ENCODE measurements at places on chromosomes 12 and 14.
A peak's percentile ranks its signal among the peaks of the same experiment; 100 is the strongest.

DNA sequence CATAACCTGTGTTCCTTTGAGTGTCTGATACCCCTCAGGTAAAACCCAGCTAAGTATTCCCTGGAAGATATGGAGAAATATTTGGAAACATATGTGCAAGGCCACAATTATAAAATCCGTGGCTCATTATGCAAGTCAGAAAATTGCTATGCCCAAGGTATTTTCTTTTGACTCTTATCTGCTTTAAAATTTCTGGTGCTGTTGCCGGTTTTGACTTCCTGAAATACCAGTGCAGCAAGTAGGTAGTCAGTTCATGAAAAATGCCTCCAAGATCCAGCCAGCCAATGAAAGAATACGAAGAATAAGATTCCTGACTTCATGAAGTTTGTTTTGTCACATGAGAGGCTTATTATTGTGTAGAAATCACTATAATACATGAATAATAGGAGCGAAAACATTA lies 20.2 kb upstream of the FUT8 start:
- H3K4me3 ChIP-seq: no peak overlapping the region
- peaks cover 10% of the 10 kb centered on the region for H3K4me1 ChIP-seq
- no peak for DNase-seq
- no peaks in the 10 kb centered on the region for H3K27me3 ChIP-seq

- no peaks in the 10 kb centered on the region for H3K27me3 ChIP-seq
- peak overlapping the region; percentile 63 for H3K27ac ChIP-seq
- H3K4me1 ChIP-seq: peaks cover 60% of the 10 kb centered on the region
- H3K36me3 ChIP-seq: peaks cover 97% of the 10 kb centered on the region
- no peak for DNase-seq
Observed at GRCh38 chr12:4279198-4279690, 5.7 kb downstream of the CCND2 start.

DNA sequence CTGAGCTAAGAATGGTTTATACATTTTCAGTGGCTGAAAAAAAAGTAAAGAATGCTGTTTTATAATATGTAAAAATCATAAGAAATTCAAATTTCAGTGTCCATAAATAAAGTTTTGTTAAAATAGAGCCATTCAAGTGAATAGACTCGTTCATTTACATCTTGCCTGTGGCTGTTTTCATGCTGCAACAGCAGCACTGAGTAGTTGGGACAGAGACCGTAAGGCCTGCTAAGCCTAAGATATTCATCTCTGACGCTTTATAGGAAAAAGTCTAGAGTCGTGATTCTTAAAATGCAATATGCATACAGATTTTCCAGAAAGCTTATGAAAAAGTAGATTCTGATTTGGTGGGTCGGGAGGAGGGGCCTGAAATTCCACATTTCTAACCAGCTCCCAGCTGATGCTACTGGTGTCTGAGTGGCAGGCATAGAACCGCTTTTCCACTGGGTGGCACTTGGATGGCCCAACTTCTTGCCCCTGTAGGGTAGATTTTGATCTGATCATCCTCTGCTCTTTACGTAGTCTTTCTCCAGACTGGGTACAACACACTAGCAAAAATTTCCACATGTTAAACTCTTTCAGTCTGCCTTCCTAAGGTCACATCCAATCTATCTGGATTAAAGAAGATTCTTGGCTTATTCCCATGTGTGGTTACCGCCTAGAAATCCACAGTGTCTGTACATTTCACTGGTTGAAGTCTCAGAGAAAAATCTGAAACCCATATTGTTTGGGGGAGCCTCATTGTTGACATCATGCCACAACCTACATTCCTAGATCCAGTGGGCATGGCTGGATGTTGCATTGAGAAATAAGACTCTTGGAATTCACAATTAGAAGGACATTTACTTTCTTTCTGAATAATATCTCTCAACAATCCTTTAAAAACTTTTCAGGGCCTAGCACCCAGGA lies 151.2 kb downstream of the C12orf75 start:
- DNase-seq: no peak
- no peak overlapping the region for H3K4me3 ChIP-seq
- H3K27me3 ChIP-seq: peaks cover 33% of the 10 kb centered on the region
- no peak overlapping the region for H3K27ac ChIP-seq

DNA sequence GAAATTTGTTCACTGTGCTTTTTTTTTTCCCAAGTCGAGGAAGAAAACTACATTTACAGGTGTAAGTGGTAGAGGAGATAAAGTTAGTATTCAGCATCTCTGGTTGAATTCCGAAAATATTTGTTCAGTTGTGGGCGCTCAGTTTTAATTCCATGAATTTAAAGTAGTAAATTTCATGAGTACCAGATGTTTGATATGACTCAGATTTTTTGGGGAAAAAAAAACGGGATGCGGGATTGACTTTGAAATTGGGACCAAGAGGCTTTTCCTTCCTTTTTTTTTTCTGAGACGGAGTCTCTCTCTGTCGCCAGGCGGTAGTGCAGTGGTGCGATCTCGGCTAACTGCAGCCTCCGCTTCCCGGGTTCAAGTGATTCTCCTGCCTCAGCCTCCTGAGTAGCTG lies 1.6 kb downstream of the TULP3 start:
- H3K27me3 ChIP-seq: peaks cover 4% of the 10 kb centered on the region
- peaks cover 21% of the 10 kb centered on the region for H3K36me3 ChIP-seq
- peak overlapping the region; percentile 38 for H3K4me3 ChIP-seq
- peaks cover 18% of the 10 kb centered on the region for H3K4me1 ChIP-seq
- no peak for DNase-seq

GRCh38 chr12:120361506-120362208 lies 7.3 kb downstream of the MSI1 start:
- no peak overlapping the region for H3K27ac ChIP-seq
- H3K27me3 ChIP-seq: peaks cover 61% of the 10 kb centered on the region
- no peak for DNase-seq
- no peak overlapping the region for H3K4me3 ChIP-seq
- no peaks in the 10 kb centered on the region for H3K36me3 ChIP-seq

GRCh38 chr14:36582874-36583241 lies 444 bp upstream of the NKX2-8 start:
- peaks cover 80% of the 10 kb centered on the region for H3K27me3 ChIP-seq
- no peak for DNase-seq
- H3K27ac ChIP-seq: no peak overlapping the region
- H3K36me3 ChIP-seq: no peaks in the 10 kb centered on the region
- H3K4me1 ChIP-seq: no peaks in the 10 kb centered on the region

GRCh38 chr12:66210840-66211239 lies 21.8 kb downstream of the IRAK3 start:
- no peak overlapping the region for H3K4me3 ChIP-seq
- peaks cover 18% of the 10 kb centered on the region for H3K27me3 ChIP-seq
- H3K4me1 ChIP-seq: peaks cover 1% of the 10 kb centered on the region

- no peak overlapping the region for H3K4me3 ChIP-seq
- DNase-seq: no peak
- H3K4me1 ChIP-seq: no peaks in the 10 kb centered on the region
- H3K27me3 ChIP-seq: no peaks in the 10 kb centered on the region
- H3K27ac ChIP-seq: no peak overlapping the region
Observed at GRCh38 chr14:40099316-40099715, 667.1 kb upstream of the FBXO33 start.

GRCh38 chr12:95326855-95327254 lies 109.2 kb downstream of the VEZT start:
- H3K27me3 ChIP-seq: peaks cover 4% of the 10 kb centered on the region
- no peak for DNase-seq
- H3K36me3 ChIP-seq: no peaks in the 10 kb centered on the region
- H3K4me3 ChIP-seq: no peak overlapping the region
- no peaks in the 10 kb centered on the region for H3K4me1 ChIP-seq

DNA sequence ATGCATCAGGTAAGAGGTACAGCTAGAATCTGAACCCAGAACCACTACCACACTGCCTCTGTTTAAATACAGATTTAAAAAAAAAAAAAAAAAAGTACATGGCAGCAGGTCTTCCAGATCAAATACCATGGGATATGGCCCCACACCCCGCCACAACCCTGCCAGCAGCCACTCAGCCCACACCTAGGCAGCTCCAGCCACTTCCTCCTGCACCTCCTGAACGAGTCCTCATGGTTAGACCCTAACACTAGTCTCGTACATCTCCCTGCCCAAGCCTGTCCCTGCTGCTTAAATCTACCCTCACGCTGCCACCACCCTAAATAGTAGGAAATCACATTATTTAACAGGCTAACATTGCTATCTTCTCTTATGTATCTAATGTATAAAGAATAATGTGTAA lies 12.6 kb downstream of the SETD3 start:
- peaks cover 7% of the 10 kb centered on the region for H3K36me3 ChIP-seq
- peaks cover 7% of the 10 kb centered on the region for H3K4me1 ChIP-seq
- no peaks in the 10 kb centered on the region for H3K27me3 ChIP-seq
- no peak overlapping the region for H3K27ac ChIP-seq

- peaks cover 61% of the 10 kb centered on the region for H3K4me1 ChIP-seq
- H3K27ac ChIP-seq: peak overlapping the region; percentile 80
- H3K27me3 ChIP-seq: no peaks in the 10 kb centered on the region
- H3K36me3 ChIP-seq: peaks cover 26% of the 10 kb centered on the region
- no peak for DNase-seq
- peak overlapping the region; percentile 68 for H3K4me3 ChIP-seq
Observed at GRCh38 chr14:72480464-72481243, 413.2 kb downstream of the DPF3 start.

GRCh38 chr12:52063981-52064649 lies 5.7 kb upstream of the ATG101 start:
- H3K36me3 ChIP-seq: no peaks in the 10 kb centered on the region
- H3K27ac ChIP-seq: no peak overlapping the region
- no peak overlapping the region for H3K4me3 ChIP-seq
- no peak for DNase-seq
- H3K27me3 ChIP-seq: no peaks in the 10 kb centered on the region

DNA sequence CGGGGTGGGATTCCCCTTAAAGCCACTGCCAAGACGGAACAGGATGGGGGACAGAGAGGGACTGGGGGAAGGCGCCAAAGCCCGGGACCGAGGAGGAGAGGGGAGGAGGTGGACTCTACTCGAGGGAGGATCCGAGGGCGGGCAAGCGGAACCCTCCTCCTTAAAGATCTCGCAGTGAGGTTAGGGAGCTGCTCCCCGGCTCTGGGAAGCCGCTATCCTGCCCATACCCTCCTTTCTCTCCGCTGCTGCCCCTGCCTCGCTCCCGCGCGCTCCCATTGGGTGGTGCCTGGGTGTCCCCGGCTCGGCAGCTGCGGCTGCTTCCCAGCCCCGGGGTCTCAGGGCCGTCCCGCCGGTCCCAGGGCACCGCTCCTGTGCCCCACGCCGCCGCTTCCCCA lies 16.4 kb downstream of the KRT18 start:
- H3K27ac ChIP-seq: no peak overlapping the region
- no peaks in the 10 kb centered on the region for H3K36me3 ChIP-seq
- no peak overlapping the region for H3K4me3 ChIP-seq
- H3K27me3 ChIP-seq: peaks cover 12% of the 10 kb centered on the region

GRCh38 chr14:21302013-21302835 lies 22.3 kb downstream of the RPGRIP1 start:
- no peak overlapping the region for H3K27ac ChIP-seq
- H3K4me1 ChIP-seq: peaks cover 7% of the 10 kb centered on the region
- DNase-seq: no peak
- no peak overlapping the region for H3K4me3 ChIP-seq

GRCh38 chr12:105018776-105019175 lies 32.7 kb downstream of the NOPCHAP1 start:
- no peaks in the 10 kb centered on the region for H3K27me3 ChIP-seq
- H3K4me1 ChIP-seq: no peaks in the 10 kb centered on the region
- no peak overlapping the region for H3K4me3 ChIP-seq
- DNase-seq: no peak
- H3K27ac ChIP-seq: no peak overlapping the region

- no peak overlapping the region for H3K27ac ChIP-seq
- DNase-seq: no peak
- no peak overlapping the region for H3K4me3 ChIP-seq
- no peaks in the 10 kb centered on the region for H3K36me3 ChIP-seq
- H3K27me3 ChIP-seq: peaks cover 93% of the 10 kb centered on the region
Observed at GRCh38 chr12:54024127-54024526, 4.1 kb upstream of the HOXC6 start.

DNA sequence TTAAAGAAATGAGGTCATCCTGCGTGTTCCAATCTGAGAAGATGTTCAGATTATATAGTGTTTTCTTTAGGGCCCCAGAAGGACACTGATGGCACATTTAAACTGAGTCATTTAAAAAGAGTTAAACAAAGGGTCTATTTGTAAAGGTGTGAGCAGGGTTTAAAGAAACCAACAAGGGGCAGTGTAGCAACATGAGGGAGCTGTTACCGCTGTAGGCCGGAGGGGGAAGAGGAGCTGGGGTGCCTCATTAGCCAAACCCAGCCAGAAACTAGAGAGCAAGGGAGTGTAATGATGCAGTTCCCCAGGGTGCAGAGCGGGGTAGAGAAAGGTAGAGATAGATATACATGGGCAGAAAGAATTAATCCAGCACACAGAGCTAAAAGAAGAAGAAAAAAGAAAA lies 160.4 kb downstream of the TBX5 start:
- no peak overlapping the region for H3K4me3 ChIP-seq
- DNase-seq: no peak
- no peaks in the 10 kb centered on the region for H3K36me3 ChIP-seq
- H3K27ac ChIP-seq: no peak overlapping the region
- no peaks in the 10 kb centered on the region for H3K27me3 ChIP-seq

- no peak overlapping the region for H3K27ac ChIP-seq
- H3K36me3 ChIP-seq: no peaks in the 10 kb centered on the region
- DNase-seq: no peak
- H3K4me1 ChIP-seq: no peaks in the 10 kb centered on the region
Observed at GRCh38 chr12:113762882-113763816, 203.0 kb downstream of the RBM19 start.

GRCh38 chr14:54337314-54337713 lies 59.5 kb upstream of the CDKN3 start:
- H3K4me3 ChIP-seq: no peak overlapping the region
- H3K27ac ChIP-seq: no peak overlapping the region
- H3K27me3 ChIP-seq: peaks cover 33% of the 10 kb centered on the region
- no peaks in the 10 kb centered on the region for H3K36me3 ChIP-seq
- H3K4me1 ChIP-seq: no peaks in the 10 kb centered on the region

- no peak for DNase-seq
- H3K27ac ChIP-seq: no peak overlapping the region
- no peaks in the 10 kb centered on the region for H3K36me3 ChIP-seq
- no peak overlapping the region for H3K4me3 ChIP-seq
Observed at GRCh38 chr12:3493043-3493858, 2.2 kb downstream of the PRMT8 start.

DNA sequence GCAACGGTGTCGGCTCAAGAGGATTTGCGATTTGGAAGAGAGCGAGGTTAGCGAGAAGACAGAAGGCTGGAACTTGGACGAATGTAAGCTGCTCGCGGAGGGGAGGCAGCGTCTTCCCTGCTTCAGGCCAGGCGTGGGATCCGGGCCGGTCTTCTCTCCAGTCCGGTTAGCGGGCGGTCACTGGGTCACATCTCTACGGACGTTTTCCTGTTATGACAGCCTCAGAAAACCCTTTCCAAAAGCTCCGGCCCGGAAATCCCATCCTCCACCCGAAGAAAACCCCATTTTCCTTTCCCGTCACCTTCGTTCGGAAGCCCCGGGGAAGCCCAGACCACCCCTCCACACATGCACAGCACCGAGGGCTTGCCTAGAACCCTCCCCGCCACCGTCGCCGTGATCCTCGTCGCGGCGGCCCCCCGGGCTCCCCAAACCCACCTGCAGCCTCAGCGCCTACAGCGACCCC lies 268 bp downstream of the NDUFB1 start:
- peak overlapping the region; percentile 97 for H3K27ac ChIP-seq
- no peaks in the 10 kb centered on the region for H3K27me3 ChIP-seq
- peaks cover 32% of the 10 kb centered on the region for H3K4me1 ChIP-seq
- H3K36me3 ChIP-seq: peaks cover 25% of the 10 kb centered on the region
- DNase-seq: no peak
